ENCODE measurements at places on chromosomes 7 and 10.

GRCh38 chr10:61286686-61287085, 166.5 kb downstream of the TMEM26 start:
- no peak for DNase-seq

GRCh38 chr10:78255796-78256638, 222.4 kb downstream of the RPS24 start:
- no peak for DNase-seq

DNA sequence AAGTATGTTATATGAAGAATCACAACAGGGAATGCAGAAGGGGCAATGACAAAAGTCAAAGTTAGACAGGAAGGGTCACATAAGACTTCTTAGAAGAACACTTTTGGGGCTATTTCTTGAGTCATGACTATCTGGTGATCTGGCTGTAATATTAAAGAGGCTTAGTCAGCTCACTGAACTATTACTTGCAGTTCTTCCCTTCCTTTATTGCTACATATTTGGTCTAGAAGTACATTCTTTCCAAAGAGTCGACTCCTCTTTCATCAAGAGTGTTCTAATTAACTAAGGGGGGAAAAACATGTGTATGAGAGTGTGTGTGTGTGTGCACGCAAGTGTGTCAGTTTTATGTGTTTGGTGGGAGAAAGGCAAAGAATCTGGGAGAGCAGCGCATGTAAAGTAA, 247.3 kb upstream of the LRRTM3 start:
- DNase-seq: no peak

DNA sequence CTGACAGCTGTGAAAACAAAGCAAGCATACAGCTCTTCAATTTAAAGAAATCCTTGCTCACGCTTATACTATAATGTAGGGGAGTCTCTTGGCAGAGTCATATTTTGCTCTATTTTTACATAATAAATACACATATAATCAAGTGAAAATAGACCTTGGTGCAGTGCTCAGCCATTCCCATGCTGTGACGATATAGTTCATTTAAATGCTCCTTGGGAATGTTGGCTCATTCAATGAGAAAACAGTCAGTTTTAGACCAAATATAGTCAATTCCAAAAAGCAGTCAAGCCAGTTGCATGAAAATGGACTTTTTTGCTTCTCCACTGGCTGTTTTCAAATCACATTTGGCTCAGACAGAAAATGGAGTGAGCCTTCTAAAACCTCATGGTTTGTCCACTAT, 587.4 kb downstream of the SUGCT start:
- no peak for DNase-seq

DNA sequence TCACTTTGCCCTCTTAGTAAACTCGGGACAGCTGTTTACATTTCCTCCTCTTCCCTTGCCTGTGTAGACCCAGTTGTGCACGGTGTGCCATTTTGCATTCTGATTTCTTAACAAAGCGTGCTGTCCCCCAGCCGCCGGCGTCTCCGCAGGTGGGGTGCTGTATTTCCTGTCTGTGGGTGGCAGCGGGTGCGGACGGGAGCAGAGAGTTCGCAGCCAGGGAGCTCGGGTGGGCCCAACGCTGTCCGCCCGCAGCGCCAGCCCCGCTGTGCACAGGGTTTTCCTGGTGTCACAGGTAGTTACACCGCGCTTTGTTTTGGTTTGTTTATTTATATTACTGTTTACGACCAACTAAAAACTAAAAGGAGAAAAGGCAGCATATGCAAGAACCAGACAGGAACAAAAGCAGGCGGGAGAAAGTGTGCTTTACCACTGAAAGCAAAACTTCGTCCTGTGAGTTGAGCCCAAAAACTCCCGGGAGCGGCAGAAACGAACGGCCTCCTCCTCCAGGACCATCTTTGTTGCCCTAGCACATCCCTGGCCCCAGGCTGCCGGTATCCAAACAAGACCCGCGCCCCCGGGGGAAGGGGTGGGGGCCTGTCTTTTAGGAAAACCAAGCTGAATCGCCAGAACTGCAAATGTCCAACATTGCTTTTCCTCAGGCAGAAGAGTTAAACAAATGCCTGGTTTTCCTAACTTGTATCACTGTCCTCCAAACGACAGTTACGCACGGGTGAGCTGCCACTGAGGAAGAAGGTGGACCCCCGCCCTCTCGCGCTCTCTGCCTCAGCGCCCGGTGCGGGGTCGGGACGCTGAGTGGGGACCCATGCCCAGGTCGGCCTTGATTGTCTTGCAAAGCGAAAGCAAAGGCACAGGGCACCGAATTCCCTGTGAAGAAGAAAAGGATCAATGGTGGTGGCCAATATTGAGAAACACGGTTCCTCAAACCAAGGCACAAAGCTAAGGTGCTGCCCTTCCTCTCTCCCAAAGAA, 45.9 kb upstream of the DRGX start:
- no peak for DNase-seq

DNA sequence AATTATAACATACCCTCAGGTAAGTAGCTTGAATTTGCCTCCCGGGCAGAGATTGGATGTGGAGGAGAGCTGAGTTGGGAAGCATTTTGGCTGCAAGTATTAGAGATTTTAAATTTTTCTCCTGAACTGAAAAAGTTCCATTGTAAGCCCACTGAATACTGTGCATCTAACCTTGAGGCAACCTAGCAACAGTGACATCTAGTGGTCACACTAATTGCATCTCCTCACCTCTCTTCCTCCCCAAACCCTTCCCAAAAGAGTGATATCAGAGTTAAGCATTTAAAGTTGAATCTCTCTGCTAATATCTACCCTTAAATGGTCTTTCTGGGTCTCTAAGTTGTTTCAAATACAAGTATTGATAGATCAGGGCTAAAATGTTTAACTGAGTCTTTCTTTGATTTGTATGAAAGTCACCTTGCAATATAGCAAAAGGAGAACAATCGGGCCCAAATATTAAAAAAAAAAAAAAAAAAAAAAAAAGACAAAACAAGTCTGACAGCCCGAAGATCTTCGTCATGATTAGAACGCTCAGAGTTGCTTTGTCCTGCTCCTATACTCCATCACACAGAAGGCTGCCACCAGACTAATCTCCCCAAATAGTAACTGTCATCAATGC, 40.4 kb upstream of the DLX5 start:
- DNase-seq: peak; percentile 32

DNA sequence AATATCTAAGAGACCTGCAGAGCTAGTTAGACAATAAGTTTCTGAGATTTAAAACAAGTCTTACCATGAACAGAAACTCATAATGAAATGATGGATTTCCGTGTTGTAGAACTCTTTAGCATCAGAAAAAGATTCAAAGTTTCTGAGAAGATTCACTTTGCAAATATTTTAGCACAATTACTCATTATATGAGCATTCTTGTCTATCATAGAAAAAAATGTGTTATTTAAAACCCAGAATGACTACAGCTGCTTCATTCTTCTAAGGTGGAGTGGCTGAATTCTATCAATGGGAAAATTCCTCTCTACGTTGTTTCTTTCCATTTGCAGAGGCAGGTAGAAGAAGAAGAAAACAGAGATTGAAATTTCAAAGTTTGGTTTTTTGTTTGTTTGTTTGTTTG, 21.0 kb upstream of the RALA start:
- no peak for DNase-seq

DNA sequence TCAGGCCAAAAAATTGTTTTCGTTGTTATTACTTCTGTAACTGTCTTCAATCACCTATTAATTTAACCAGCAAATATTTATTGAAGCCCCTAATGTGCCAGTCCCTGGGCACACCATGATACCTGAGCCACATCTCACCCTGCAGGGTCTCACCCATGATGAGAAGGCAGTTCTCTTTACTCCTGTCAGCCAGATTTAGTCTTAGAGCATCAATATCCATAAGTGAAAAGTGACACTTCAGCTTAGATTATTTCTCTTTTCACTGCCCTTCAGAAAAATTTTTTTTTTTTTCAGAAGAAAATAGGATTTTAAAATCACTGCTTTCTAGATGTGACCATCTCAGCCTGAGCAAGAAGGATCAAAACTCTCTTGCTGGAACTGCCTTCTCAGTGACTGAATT, 258.6 kb upstream of the NFE2L3 start:
- no peak for DNase-seq

- no peak for DNase-seq
Observed at GRCh38 chr7:43647339-43647672, 64.4 kb downstream of the STK17A start.

DNA sequence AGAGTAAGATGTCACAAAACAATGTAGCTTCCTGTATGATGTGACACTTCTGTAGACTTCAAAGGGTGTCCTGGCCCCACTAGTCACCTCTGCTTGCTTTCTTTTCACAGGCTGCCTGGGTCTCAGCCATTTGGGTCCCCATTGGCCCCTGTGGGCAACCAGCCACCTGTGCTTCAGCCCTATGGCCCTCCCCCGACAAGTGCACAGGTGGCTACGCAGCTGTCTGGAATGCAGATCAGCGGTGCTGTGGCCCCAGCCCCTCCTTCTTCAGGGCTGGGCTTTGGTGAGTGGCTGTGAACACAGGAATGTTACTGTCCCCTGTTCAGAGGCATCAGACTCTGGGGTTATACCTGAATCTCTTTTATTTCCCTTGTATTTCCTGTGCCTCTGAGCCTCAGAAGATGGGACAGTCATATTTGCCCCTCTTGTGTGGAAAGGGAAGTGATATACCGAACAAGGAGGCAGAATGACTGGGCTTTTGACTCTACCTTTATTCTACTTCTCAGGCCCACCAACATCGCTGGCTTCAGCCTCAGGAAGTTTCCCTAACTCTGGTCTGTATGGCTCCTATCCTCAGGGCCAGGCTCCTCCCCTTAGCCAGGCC, 15.4 kb downstream of the SEC24C start:
- DNase-seq: no peak

GRCh38 chr10:1567742-1568495, 169.4 kb downstream of the ADARB2 start:
- no peak for DNase-seq

DNA sequence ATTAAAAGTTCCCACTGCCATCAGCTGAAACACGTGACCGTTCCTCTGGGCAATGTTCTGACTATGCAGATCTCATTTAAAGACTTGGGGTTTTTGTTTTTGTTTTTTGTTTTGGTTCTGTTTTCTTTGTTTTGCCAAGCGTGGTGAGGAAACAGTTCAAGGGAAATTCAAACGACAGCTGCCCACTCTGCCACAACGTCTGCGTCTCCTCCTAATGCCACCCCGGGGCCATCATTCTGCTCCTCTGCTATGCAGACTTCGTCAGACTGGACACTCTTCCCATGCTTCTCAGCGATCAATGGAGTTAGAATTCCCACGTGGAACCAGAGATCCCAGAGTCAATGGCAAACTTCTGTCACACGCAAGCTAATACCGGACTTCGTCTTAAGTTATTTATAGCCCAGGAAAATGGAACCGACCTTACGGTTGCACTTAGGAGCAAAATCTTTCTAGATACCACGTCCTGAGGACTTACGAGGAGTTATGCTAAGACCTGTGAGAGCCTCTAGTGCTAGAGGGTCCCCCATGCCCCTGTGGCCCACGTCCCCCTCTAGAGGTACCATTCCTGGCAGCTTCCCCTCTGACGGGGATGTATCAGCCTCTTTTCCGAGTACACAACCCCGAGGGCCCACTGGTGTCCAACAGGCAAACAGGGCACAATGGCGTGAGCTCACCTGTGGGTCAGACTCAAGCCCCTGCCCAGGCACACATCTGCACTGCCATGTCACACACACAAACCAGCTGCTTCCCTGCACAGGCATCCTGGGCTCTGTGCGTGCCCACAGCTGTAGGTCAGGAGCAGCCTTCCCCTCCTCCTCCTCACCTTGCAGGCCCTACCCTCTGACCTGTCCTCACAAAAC, 24.4 kb downstream of the EBF3 start:
- DNase-seq: no peak

DNA sequence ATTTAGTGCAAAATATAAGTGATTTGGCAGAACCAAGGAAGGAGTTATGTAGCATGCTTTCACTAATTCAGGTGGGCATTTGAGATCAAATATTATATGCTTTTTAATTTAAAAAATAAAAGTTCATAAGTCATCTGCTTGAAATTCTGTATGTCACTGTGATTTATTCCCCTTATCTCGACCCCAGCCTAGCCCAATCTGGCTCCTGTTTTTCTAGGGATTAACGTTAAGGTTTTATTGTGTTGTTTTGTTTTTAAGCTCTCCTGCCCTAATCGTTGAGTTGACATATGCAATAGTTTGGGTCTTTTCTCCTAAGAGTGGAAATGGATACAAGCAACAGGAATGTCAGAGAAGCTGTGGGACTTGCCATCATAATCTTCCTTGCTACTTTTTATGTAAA, 42.6 kb downstream of the WIPF3 start:
- DNase-seq: no peak

- DNase-seq: no peak
Observed at GRCh38 chr10:130638991-130639390, 502.8 kb downstream of the GLRX3 start.

DNA sequence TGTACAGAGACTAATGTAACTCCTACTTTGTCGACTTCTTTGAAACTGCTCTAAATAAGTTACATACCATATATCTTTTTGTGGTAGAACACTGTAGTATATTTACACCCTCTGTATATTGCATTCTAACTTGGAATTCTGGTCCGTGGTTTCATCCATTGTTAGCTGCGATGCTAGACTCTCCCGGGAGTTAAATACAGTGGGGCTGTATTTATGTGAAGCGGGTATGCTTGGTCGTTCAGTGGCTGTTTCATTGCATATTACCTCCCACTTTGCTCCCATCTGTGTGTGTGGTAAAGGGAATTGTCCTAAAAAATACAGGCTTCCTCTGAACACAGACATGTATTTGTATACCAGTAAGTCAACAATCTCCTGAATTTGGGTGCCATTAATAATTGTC, 231.1 kb downstream of the SLC25A13 start:
- DNase-seq: no peak

DNA sequence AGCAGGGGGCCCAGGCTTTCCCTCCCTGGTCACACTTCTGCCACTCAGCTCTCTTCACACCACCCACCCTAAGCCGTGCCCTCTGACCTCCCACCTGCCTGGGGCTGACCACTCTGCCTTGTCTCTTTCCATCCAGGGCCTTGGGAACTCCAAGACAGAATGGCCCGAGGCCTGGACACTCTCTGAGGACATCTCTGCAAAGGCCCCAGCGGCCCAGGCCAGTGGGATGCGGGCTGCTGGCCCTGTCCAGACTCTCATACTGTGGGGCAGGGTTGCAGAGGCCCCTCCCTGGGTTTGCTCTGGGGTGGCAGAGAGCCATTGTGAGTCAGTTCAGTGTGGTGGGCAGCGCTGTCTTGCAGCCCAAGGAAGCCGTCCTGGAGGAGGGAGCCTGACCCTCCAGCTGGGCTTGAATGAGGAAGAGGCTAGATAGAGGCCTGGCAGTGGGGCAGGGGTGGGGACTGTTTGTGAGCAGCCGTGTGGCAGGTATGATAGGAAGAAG, 39.9 kb upstream of the RABGEF1 start:
- no peak for DNase-seq

GRCh38 chr7:142098004-142098403, 13.5 kb upstream of the MGAM2 start:
- DNase-seq: no peak

- no peak for DNase-seq
Observed at GRCh38 chr10:69807696-69808095, 6.0 kb downstream of the COL13A1 start.

DNA sequence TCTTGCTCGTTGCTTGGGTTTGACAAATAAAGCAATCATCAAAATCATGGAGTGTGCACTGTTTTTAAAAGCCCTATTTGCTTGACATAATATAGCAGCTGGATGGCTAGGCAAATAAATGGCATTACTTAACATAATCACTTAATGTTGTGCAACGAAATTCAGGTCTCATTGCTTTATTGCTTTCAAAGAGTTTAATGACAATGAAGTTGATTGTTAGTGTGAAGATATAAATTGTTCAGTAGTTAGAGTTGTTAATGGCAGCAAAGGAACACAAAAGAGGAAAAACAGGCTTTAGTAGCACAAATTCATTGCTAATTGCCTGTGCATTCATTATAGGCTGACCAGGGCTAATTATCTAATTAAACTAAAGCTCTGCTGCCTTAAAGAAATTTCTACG, 7.6 kb upstream of the ADO start:
- no peak for DNase-seq

- no peak for DNase-seq
Observed at GRCh38 chr10:92014620-92015019, 91.0 kb downstream of the BTAF1 start.
